ENCODE measurements at places on chromosomes 4 and X.

DNA sequence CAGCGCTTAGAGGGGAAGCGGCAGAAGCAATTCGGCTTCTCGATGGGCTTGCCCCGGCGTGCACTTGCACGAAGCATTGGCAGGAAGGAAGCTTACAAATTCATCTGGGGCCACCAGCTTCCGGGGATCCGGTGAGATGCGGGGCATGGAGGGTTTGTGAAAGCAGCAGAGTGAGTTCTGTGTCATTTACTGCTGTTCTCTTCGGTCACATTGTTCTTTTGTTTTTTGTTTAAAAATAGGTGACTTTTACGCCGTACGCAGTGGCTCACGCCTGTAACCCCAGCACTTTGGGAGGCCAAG is 47.0 kb downstream of the ASMT start:
- no peak for DNase-seq

DNA sequence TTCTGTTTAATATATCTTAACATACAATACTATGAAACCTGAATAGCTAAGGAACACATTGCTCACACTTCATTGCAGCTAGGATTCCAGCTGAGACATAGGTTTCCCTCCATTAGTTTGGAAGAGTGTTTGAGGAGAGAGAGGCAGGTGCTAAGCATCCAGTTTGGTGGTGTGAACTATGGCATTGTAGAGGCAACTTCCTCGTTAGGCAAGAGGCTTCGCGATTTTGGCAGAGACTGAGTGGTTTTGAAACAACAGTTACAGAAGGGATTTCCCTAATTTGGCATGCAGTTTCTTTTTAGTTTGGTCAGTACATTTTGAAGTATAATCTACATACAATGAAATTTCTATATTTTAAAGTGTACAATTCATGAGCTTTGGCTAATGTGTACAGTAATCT is 117.1 kb upstream of the BMP3 start:
- no peak for DNase-seq

DNA sequence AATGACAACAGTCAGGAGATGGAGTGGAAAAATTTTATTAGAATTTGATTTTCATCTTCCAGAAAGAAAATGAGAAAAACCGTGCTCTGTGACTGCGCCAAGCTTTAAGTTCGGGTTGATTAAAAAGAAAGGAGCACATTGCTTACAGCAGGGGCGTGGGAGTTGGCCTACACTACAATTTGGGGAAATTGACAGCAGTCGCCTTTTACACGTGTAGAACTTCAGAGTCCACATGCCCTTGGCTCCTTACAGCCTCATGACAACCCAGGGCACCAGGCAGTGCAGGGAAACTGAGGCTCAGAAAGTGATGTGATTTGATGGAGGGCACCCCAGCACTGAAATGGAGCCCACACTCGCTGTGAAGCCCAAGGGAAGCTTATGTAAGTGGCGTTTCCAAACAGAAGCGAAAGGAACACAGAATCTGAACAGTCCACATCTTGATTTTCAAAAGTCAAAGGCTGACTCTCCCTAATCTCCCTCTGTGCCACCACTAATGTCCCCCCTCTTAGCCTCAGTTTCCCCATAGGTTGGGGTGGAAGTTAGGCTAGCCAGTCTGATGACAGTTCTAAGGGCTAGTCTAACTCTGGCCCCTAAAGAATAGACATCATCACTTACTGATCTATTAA is 5.5 kb downstream of the PPP2R2C start:
- DNase-seq = no peak

DNA sequence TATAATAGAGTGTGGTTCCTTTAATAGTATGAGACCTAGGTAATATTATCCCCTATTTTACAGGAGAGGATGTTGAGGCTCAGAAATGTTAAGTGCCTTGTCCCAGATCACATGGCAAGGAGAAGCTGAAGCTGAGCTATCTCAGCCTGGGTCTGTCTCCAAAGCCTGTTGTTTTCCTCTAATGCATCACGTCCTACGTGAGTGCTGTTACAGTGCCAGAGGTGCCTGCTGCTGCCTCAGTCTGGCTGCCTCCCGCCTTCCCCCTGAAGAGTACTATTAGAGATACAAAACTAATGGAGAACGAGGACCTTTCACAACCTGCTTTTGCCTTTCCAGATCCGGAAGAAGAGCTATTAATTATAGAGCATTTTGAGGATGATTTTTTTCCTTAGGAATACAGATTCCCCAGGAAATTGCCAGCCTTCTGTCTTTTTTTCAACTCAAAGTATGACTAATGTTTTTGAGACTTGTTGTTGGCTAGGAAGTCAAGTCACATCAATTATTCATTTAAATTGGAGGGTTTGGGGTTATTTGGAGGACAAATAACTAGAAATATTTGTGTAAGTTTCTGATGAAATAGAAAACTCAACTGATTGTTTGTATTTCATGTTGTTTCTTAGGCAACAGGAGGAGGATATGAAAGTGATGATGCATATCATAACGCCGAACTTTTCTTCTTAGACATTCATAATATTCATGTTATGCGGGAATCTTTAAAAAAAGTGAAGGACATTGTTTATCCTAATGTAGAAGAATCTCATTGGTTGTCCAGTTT is 43.9 kb upstream of the MTMR1 start:
- no peak for DNase-seq

DNA sequence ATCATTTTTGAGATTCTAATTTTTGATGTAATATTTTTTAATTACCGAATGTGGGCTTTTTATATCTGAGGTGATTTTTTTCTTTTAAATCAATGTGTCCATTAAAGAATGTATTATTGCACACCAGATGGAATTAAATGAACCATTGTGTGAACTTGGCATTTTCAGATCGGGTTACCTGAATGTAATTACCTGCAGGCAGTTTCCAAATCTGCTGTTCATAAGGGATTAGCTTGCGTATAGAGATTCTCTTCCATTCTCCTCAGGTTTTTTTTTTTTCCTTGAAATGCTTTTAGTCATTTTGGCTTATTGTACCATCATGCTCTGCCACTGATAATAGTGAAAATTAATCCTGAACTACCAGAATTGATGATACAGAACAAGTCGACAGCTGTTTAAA is 511.5 kb upstream of the ATOH1 start:
- no peak for DNase-seq

DNA sequence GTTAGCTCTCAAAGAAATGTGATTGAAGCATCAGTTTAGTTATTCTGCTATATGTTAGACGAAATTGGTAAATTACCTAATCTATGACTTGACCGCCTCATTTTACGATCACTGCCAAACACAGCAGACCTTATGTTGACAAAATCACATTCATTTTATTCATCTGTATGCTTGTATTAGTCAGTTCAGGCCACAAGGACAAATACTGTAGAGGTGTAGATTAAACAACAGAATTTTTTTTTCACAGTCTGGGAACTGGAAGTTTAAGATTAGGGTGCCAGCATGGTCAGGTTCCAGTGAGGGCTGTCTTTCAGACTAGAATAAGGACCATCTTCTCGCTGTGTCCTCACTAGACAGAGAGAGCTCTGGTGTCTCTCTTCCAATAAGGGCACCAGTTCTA is 177.1 kb downstream of the NWD2 start:
- no peak for DNase-seq

- no peak for DNase-seq
Measured at GRCh38 chrX:143472347-143472938, 44.8 kb downstream of the SPANXN3 start.
